HT1080 (cell line): ENCODE measurements at places on chromosomes 7 and 10.

GRCh38 chr7:3616306-3616705 is 315.3 kb downstream of the SDK1 start:
- DNase-seq = no peak

- DNase-seq = no peak
Observed at GRCh38 chr7:38704041-38704547, 72.9 kb upstream of the AMPH start.

- DNase-seq = no peak
Observed at GRCh38 chr7:155941688-155942087, 129.4 kb upstream of the SHH start.

GRCh38 chr7:100949933-100950443 is 654 bp downstream of the MUC3A start:
- DNase-seq = no peak

DNA sequence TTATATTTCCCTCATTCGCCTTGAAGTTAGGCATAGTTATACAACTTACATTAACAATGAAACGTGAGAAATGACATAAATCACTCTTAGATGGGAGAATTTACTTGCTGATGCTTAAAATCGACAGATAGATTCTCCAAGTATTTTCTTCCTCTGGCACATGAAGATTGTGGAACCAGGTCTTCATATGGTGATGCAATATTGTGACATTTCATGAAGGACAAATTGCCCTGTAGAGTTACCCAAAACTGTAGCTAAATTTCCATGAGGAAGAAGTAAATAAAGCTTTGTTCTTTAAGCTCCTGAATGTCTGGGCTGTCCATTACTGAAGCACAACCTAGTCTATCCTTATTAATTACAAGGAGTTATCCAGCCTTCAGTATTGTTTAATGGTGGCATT is 353.1 kb downstream of the THSD7A start:
- DNase-seq = no peak

GRCh38 chr10:48602401-48603135 is 2.3 kb downstream of the ARHGAP22 start:
- DNase-seq = no peak

DNA sequence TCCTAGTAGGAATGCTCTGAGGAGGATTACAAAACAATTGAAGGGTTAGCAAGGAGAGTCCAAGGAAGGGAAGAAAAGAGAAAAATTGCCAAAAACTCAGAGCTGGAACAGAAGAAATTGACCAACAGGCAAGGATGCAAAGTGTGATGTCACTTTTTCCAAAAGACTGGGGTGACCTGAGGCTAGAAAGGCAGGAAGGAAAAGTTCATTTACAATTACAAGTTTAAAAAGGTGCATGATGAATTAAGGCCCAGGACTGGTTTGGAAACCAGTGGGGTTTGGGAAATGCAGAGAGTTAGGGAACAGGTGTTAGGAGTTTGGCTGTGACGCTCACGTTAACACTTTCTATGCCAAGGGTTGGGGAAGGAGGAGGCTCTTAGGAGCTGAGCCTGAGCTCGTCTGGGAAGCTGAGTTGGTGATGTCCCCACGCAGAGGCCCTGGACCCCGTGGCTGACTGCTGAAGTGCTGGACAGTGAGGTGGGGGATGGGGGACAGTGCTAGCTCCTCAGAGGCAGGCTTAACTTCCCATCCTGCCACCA is 92.6 kb upstream of the PODXL start:
- DNase-seq = no peak

DNA sequence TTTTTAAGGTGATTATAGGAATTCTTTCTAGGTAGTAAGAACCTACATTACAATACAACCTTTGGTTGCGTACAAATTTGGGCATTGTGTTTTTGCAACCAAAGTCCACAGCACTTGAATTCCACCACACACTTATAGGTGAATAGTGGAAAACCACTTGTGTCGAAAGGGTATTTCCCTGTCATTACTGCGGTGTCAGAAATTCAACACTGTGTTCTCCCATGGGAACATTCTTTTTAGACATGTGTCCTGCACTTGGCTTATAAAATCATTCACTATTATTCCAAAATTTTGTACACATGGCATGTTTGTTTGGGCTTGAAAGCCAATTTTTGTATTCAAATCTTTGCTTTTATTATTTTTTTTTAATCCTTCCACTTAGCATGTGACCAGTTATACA is 333.7 kb downstream of the PRPF18 start:
- no peak for DNase-seq

DNA sequence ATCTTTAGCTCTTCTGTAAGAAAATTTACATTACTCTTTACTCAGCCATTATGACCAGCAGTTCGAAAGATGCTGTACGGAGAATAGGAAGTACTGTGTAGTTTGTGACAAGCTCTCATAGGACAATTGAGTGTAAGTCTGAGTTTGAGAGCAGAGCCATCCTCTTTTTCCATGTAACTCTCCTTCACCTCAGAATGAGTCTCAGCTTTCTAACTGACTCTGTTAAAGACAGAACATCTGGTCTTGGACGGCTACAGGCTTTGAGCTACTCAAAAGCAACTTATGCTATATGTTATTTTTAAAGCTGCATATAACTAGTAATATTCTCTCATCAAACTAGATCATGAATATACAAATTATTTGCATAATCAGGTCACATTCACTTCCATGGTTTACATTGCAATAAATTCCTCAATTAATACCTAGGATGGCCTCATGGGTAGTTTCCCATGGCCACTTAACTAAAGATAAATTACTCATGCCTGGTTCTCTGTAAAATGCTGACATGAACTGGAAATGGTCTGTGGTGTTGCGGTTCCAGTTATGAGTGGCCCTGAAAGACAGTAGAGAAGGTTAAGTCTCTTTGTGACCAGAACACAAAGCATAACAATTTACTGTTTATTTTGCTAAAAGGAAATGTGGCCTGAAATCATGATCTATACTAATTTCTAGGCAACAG is 358.7 kb downstream of the PHF14 start:
- no peak for DNase-seq

GRCh38 chr7:102125127-102125596 is 161.5 kb upstream of the SH2B2 start:
- peak; percentile 87 for DNase-seq

- peak; percentile 53 for DNase-seq
Observed at GRCh38 chr7:131620673-131621609, 64.5 kb upstream of the PODXL start.

GRCh38 chr7:43554423-43554822 is 28.5 kb upstream of the STK17A start:
- DNase-seq = no peak

- no peak for DNase-seq
Observed at GRCh38 chr10:117241541-117242462, 888 bp downstream of the SLC18A2 start.

GRCh38 chr7:38428041-38428440 is 154.6 kb upstream of the TARP start:
- DNase-seq = no peak

DNA sequence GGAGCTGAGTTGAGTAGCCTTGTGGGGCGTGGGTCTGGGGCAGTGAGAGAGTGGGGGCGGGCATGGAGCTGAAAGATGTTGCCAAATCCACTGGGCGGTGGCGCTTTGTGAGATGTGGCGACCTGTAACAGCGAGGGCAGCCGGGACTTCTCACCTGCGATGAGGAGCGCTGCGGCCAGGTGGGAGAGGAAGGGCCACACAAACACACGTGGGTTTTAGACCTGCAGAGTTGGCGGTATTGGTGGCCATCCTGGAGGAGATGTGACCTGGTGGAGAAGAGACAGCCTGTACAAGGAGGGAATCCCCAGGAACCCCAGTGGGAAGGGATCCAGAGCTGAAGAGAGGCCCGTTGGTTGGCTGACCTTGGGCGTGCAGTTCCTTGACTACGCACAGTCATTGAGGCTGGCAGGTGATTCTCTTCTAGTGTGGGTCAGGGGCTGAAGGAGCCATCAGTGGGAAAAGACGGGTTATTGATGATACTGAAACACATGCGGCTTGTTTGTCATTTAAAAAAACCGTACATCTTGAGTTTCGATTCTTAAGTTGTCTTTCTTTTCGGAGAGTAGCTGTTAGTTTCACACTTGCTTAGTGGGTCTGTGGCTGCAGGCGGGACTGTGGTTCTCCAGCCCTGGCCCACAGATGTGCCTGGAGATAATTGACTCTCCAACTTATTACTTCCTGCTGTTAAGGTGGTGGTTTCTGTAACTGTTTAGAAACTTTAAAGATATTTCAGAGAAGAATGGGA is 2.4 kb downstream of the CHST12 start:
- DNase-seq = no peak

GRCh38 chr10:133127291-133128125 is 32.5 kb upstream of the KNDC1 start:
- DNase-seq = no peak

- no peak for DNase-seq
Observed at GRCh38 chr10:21452203-21452602, 73.3 kb downstream of the SKIDA1 start.
